A549 treated with Mapracorat at 1 μM for 4 hours (cell line): ENCODE measurements at places on chromosomes 7 and 10. TPM values are rescaled to one million over a fixed set of nuclear protein-coding genes. Genes with fewer than 3 reads are reported as not detected.

AVPI1 gene
- total RNA-seq = 87.1 to 130 TPM (median 117 TPM) in 5 replicates

TMEM140 gene
- 0.95 to 1.2 TPM (median 1.0 TPM) in 5 replicates for total RNA-seq

CYP2C18 gene
- total RNA-seq = 0.07 to 0.11 TPM in 2 of 5 replicates, not detected in the others

EPDR1 gene
- total RNA-seq = 66.2 to 84.7 TPM (median 82.9 TPM) in 5 replicates

AZGP1 gene
- 0.13 TPM in 1 of 5 replicates, not detected in the others for total RNA-seq

NUTM2B gene
- total RNA-seq = 0.29 to 0.53 TPM (median 0.34 TPM) in 5 replicates

CNNM1 gene
- 20.7 to 28.4 TPM (median 25.0 TPM) in 5 replicates for total RNA-seq

TMEM72 gene
- total RNA-seq = not detected in 5 replicates

PON1 gene
- 0.75 to 1.6 TPM (median 1.0 TPM) in 5 replicates for total RNA-seq

AKR1C1 gene
- 488 to 635 TPM (median 578 TPM) in 5 replicates for total RNA-seq

FKBP6 gene
- not detected in 5 replicates for total RNA-seq

SPAG6 gene
- total RNA-seq = not detected in 5 replicates

ADRA2A gene
- total RNA-seq = 0.07 to 0.14 TPM (median 0.08 TPM) in 4 of 5 replicates, not detected in the other

FXYD4 gene
- not detected in 5 replicates for total RNA-seq

AMZ1 gene
- 0.02 TPM in 1 of 5 replicates, not detected in the others for total RNA-seq

TMEM139 gene
- total RNA-seq = 0.67 to 1.6 TPM (median 1.1 TPM) in 5 replicates

ARF5 gene
- 162 to 204 TPM (median 166 TPM) in 5 replicates for total RNA-seq

WIPF3 gene
- total RNA-seq = 0.39 to 0.71 TPM (median 0.56 TPM) in 5 replicates

MRPS33 gene
- total RNA-seq = 105 to 135 TPM (median 112 TPM) in 5 replicates

ASB13 gene
- 19.3 to 25.7 TPM (median 23.5 TPM) in 5 replicates for total RNA-seq

GPER1 gene
- 0.98 to 1.5 TPM (median 1.2 TPM) in 5 replicates for total RNA-seq

DENND2A gene
- total RNA-seq = 0.41 to 1.0 TPM (median 0.55 TPM) in 5 replicates

LRGUK gene
- total RNA-seq = 0.18 to 0.37 TPM (median 0.26 TPM) in 5 replicates

POLR3A gene
- total RNA-seq = 11.3 to 14.4 TPM (median 13.0 TPM) in 5 replicates

ACSL5 gene
- total RNA-seq = 0.13 to 0.27 TPM (median 0.19 TPM) in 5 replicates

MRLN gene
- total RNA-seq = not detected in 5 replicates

FLNC gene
- total RNA-seq = 3.6 to 5.7 TPM (median 3.8 TPM) in 5 replicates

CYP2E1 gene
- total RNA-seq = 0.15 to 0.37 TPM (median 0.23 TPM) in 4 of 5 replicates, not detected in the other

PRDX3 gene
- 271 to 335 TPM (median 310 TPM) in 5 replicates for total RNA-seq

HOXA3 gene
- total RNA-seq = 4.0 to 6.9 TPM (median 6.0 TPM) in 5 replicates

ERVW-1 gene
- not detected in 5 replicates for total RNA-seq

SLC18A2 gene
- 0.05 to 0.06 TPM in 2 of 5 replicates, not detected in the others for total RNA-seq

NODAL gene
- total RNA-seq = not detected in 5 replicates

PRSS2 gene
- total RNA-seq = not detected in 5 replicates
